ENCODE measurements at places on chromosomes 6 and 20. TPM values are rescaled to one million over a fixed set of nuclear protein-coding genes. Genes with fewer than 3 reads are reported as not detected.

Gene SCGN
- not detected for total RNA-seq

GRCh38 chr6:4774715-4775493 lies 1.3 kb upstream of the CDYL start:
- ATAC-seq, result no peak

DNA sequence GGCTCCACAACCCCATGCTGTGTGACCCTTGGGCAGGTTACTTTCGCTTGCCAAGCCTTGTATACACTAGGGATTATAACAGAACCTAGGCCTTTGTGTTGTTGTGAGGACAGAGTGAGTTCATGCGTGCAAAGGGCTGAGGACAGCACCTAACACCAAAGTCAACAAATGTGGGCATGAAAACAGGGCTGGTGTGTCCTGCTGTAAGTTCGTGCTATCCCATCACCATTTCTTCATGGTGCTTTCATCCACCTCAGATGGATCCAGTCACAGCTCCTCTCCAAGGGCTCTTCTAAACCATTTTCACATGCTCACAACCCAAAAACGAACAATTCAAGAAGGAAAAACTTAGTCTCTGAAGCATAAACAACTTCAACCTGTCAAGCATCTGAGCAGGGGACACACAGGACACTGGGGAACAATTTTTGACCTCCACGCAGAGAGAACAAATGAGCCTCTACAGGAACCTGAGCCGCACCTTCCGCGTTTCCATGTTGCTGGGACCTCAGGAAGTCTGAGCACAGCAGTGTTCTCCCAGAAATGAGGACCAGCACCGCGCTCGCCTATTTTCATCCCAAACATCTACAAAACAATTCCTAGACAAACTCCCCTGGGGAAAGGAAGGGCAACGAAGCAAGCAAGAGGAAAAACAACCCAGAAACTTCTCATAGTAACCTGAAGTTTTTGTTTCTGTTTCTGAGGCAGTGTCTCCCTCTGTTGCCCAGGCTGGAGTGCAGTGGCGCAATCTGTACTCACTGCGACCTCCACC lies 3.1 kb downstream of the LRP11 start:
- ATAC-seq, result no peak

- ATAC-seq, result no peak
Observed at GRCh38 chr6:39113788-39114187, 1.2 kb downstream of the SAYSD1 start.

- peak; percentile 65 for ATAC-seq
Observed at GRCh38 chr6:158853072-158853879, 34.1 kb upstream of the EZR start.
